Stimulated activated CD8-positive, alpha-beta memory T cell treated with anti-CD3 and anti-CD28 coated beads, Interleukin-7, amount 100 ng/mL, for 1 hour (primary cell): ENCODE measurements at places on chromosomes 5 and 9.

GRCh38 chr9:126347911-126348760, 21.5 kb downstream of the MVB12B start:
- DNase-seq: no peak

DNA sequence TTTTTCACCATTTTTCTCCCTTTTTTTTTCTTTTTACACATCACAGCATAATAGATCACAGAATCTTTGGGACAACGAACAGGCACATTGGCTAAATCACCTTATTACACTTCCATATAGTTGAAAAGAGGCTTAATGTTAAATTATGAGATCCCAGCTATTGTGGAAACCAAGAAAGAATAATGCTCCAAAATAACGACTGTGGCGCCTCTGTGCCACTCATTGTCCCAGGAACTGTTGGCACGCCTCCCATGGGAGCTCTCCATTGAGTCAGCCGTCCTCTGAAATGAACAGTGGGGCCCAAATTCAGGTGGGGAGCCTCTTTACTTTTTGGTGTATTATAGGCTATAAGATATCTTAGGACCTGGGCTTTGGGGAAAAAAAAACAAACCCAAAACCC, 82.2 kb upstream of the NFIB start:
- no peak for DNase-seq

DNA sequence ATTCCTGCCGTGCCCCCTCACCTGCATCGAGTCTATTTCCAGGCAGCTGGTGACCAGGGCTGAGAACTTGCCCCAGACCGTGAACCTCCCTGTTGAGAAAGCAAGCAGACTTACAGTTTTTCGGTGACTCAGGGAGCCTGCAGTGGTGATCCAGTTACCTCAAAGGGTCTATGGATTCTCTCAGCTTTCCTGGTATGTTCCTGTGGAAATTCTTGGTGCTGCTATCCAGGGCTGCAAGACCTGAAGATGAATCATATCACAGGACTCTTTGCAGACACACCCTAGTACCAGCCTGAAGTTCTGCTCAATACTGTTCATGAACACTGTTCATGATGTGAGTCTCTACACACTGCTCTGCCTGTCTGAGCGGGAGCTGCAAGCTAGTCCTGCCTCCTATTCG, 154.7 kb downstream of the WDR70 start:
- no peak for DNase-seq

GRCh38 chr9:36874921-36875320, 159.1 kb downstream of the PAX5 start:
- DNase-seq: no peak

DNA sequence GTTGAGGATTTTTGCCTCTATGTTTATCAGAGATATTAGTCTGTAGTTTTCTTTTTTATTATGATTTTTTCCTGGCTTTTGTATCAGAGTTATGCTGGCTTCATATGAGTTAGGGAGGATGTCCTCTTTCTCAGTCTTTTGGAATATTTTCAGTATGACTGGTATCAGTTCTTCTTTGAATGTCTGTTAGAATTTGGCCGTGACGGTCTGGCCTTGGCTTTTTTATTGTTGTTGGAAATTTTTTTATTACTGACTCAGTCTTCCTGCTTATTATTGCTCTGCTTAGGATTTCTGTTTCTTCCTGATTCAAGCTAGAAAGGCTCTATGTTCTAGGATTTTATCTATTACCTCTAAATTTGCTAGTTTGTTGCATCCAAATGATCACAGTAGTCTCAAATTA, 421.9 kb downstream of the CDH10 start:
- DNase-seq: no peak

DNA sequence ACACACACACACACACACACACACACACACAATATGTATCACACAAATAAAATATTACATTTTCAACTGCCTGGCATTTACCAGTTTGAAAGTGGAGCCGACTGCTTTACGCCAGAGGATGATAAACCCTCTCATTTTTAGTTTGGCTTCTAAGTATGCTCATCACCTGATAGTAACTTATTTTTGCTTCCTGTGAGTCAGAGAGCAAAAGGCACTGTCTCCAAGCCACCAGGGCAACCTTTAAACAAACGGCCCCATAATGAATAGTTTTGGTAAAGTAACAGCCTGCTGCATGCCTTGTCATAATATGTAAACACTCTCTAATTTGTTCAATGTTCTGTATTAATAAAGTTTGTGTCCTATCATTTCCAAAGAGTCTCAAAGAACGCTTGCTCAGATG, 26.9 kb downstream of the KLF4 start:
- DNase-seq: no peak

GRCh38 chr5:16819522-16820167, 116.4 kb downstream of the MYO10 start:
- no peak for DNase-seq

DNA sequence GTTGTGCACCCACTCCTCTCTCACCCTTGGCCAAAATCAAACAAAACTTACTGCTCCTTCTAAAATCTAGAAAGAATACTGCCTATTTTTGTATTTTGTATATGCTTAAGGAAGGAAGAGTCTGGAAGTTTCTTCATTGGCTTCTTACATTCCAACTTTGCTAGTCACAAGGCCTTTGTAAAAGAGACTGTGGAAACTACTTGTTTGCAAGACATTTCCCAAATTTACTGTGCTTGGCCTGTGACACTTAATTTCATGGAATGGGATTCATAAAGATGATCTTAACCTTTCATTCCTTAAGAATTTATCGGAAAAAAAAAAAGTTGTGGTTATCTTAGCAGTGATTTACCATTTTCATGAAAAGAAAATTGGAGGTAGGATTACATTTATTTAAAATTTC, 208.9 kb downstream of the VPS13A start:
- DNase-seq: no peak

DNA sequence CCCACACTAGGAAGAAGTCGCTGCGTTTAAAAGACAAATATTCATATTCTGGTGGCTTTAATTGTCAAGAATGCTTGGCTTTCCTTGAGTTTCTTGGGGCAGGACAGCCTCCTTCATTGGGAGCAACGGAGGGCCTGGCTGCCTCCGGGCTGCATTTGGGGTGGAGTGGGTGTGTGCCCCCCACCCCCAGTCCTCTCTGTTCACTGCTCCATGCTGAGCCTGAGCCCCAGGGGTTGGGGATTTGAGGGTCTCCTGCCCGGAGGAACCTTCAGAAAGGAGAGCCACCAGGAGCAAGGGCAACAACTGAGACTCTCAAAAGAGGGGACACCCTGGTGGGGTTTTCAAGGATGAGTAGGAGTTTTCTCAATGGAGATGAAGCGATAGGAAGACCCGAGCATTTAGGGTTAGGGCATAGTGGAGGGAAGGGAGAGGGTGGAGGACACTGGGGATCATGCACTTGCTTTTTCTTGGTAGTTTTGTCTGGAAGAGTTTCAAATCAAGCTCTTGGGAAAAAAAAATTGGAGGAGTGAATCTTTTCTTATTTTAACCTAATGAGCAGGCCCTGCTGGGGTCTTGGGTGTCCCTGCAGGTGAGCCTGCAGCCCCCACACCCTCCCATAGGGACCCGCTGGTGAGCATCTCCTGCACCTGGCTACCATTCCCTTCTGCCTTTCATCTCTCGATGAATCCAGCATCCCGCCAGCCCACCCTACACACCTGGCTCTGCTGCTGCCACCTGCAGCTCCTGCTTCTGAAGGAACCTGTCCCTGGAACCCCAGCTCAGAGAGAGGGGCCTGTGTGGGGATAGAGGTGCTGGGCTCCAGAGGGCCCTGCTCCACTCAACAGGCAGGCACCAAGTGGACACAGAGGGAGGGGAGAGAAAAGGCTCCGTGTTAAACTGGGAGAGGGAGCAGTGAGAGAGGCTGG, 4.1 kb downstream of the SLC6A19 start:
- DNase-seq: no peak

DNA sequence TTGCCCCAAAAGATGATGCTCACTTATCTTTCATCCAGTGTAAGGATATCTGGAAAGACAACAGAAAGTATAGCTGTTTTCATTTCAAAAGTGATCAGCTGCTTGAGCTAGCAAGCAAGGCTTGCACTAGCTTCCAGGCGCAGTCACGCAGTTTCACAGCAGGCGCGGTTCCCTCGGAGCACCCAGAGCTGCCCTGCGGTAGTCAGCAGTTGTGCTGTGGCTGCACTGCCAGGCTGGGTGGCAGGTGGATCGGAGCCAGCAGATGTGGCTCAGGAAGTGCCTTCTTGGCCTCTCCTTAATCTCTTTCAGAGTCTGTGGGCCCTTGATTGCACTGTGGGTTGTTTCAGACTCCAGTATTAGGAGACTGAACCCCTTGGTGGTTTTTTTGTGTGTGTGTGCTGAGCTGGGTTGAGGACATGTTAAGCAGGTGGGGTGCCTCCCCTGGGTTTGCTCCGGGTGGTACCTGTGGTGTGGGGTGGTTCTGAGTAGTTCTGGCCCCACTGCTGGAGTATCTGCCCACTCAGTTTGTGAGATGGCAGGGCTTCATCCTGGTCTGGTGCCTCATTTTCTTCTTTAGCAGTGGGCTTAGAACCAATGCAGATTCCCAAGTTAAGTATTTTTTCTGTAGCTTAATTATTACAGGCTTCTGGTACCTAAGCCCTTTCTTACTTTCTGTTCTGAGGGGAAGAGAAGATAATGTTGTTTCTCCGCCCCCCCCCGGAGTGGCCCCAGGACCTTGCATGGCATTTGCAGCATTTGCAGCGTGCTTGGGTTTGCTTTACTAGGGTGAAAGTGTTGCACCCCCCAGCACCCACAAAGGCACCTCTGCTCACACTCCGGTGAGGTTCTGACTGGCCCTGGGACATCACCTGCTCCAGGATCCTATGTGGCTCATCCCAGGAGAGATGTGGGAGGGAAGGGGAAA, 16.4 kb downstream of the TENT4A start:
- DNase-seq: no peak

- no peak for DNase-seq
Measured at GRCh38 chr5:139651043-139651834, 3.1 kb downstream of the CXXC5 start.

GRCh38 chr9:68498816-68499215, 41.9 kb downstream of the TMEM252 start:
- no peak for DNase-seq

DNA sequence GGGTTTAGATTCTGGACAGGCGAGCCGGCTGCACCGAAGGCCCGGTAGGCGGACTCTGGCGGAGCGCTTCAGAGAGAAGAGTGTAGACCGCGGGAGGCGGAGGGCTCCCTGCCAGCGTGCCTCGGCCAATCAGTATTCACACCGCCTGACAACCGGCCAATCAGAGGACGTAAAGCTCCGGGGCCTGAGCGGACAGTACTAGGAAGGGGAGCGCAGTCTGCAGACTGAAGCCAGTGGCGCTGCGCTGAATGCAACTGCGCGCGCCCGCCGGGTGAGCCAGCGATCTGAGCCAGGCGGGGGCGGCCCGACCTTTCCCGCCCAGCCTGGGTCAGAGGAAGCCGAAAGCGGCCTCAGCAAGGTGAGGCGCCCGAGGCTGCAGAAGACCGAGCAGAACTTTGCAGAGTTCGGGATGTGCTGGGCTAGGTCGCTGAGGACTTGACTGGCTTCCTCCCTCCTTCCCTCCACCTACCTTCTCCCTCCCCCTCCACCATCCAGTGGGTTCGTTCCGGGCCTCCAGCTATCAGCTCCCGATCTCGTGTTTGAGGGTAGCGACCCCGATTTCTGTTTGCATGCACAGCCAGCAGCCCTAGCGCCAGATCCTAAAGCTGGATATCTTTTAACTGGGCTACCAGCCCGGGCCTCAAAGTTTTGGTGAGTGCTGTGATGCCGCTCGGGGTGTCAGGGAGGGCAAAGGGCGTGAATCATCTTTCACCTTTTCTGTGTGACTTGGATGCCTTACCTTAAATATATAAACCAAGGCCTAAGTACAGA, at the start of gene DMRT2:
Gene DMRT2, plus strand, starts transcription at position 233 of the 771 bp plus-strand sequence. CDS start 1,257 bp downstream, outside the sequence.
- DNase-seq: no peak

DNA sequence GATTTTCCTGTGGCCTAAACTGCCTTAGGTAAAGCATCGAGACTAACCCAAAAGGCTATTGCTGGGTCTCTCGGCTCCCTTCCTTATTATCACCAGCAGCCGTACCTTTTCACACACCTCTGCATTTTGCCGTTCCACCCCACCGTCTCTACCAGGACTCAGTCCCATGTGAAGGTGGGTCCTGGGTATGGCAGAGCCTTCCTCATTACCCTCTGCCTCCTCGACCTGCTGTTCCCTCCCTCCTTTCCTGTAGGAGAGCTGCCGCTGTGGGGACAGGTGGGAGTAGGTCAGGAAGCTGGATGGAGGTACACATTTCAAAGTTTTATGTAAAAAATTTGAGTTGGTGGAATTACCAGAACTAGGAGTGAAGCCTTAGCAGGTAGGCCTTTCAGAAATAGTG, 1.8 kb downstream of the CCL28 start:
- DNase-seq: no peak
